NCI-H1436 (cell line): ENCODE measurements at places on chromosomes 3 and 15.

- DNase-seq = no peak
These were observed 68.8 kb downstream of the AQR start for GRCh38 chr15:34900748-34901147.

DNA sequence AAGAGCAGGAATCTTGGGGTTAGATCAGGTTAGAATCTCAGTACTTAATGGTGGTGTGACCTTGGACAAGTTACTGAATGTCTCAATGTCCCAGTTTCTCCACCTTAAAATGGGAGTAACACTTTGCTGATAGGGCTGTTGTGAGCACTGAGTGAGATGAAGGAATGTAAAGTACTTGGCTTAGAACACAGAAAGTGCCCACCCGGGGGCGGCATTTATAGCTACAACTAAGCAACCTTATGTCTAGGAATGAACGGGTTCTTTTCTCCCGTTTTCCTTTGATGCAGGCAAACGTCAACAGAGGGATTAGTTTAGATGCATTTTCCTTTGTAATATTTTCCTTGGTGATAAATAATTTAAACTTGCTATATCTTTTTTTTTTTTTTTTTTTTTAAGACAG, 176.6 kb downstream of the USP13 start:
- DNase-seq = no peak

- DNase-seq = no peak
These were observed 42.8 kb downstream of the SSR3 start for GRCh38 chr3:156511987-156512677.

GRCh38 chr15:67133026-67133425, 67.6 kb downstream of the SMAD3 start:
- no peak for DNase-seq

DNA sequence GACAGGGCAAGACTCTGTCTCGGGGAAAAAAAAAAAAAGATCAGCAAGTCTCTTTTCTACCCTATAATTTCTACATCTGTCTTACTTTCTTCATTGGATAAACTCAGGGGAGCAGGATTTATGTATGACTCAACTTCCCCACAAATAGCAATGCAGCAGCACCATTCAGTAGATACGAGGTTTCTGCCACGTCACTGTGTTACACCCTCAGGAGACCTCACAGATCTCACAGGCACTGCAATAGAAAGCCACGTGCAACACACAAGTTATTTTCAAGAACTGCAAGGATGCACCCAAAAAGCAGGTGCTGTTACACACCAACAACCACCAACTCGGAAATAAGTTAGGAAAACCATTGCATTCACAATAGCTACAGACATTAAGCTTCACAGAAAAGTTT, 30.2 kb downstream of the TSPAN3 start:
- no peak for DNase-seq

DNA sequence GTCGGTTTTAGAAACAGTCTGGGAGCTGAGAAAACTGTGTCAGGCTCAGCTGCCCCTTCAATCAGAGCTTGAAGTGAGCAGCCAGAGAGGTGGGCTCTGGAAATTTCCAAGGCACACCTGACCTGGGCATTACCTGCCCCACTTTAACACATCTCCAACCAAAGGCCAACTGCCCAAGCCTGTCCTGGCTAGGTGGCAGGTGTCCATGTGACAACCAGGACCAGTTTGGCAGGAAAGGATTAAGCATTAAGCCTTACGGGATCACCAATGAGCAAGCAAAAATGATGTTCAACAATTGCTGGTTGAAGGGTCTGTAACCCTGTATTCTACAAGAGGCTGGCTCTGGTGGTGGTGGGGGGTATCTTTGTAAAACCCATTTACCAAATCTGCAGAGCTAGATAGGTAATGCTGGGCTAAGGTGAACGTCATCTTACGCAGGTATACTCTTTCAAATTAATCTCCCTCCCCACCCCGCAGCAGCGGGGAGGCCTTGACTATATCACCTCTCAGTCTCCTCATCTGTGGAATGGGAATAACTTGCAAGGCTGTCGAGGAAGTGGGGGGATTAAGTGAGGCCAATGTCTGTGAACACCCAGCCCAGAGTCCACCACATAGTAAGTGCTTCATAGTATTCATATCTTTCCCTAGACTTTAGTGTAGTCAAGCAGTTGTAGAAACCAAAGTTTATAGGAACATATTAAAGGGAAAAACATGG, 183.2 kb downstream of the MEGF11 start:
- no peak for DNase-seq

DNA sequence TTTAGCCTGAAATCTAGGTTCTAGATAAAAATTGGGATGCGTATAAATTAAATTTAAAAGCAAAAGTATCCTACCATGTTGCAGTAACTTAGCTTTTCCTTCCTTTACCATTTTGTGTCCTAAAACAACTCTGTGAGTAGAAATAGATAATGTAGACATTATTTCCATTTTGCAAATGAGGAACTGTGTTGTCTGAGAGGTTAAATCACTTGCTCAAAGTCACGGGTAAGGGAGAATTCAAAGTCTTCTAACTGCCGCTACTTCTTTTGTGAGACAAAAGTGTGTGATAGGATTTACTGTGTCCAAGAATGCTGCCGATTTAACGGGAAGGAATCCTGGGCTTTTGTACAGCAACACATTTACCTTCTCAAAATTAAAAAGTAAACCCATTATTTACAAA, 40.7 kb downstream of the MYO1E start:
- no peak for DNase-seq
